IPS DF 19.7 (cell line): ENCODE measurements at places on chromosomes 1 and 21.
A peak's percentile ranks its signal among the peaks of the same experiment; 100 is the strongest.

GRCh38 chr1:9027307-9027706 is 1.1 kb upstream of the SLC2A7 start:
- DNase-seq = no peak

GRCh38 chr1:174258148-174258550 is 98.8 kb downstream of the RABGAP1L start:
- DNase-seq = peak; percentile 2

DNA sequence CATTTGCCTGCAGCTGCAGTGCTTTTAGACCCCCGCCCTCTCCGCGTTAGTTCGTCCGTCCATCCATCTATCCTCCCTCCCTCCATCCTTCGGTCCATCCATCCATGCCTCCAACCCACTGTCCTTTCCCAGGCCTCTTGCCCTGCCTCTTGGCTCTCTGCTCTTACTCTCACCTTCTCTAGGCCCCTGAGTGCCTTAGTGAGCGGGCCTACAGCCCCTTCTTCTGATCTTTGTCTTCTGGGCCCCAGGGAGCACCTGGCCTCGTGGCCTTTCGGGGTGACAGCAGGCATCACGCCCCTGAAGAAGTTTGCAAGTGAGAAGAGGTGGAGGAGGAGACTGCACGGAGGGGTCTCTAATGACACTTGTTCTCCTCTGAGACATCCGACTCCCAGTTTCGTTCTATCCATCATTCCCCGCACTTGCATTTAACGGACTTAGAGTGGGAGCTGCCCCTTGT is 842 bp downstream of the ATXN7L2 start:
- no peak for DNase-seq

GRCh38 chr1:214506972-214507431 is 44.4 kb downstream of the PTPN14 start:
- no peak for DNase-seq

GRCh38 chr1:203559523-203559922 is 65.6 kb downstream of the OPTC start:
- DNase-seq = no peak

- no peak for DNase-seq
Observed at GRCh38 chr1:183223467-183223866, 37.4 kb downstream of the LAMC2 start.

DNA sequence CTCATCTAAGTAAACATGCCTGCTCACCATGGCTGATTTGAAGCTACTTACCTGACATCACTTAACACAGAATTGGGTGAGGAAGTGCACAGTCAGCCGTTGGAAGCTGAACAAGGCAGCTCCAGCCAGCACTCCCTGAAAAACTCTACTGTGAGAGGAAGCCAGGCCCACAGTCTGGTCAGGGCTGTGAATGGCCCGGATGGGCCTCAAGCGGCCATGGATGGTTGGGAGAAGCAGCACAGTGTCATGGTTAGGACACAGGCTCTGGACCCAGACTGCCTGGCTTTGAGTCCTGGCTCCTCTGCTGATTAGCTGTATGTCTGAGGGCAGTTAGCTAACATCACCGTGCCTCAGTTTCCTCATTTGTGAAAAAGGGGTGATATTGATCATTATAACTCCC is 267.8 kb downstream of the GRIK3 start:
- no peak for DNase-seq

- DNase-seq = no peak
Observed at GRCh38 chr1:63147783-63148182, 174.6 kb upstream of the FOXD3 start.

- DNase-seq = no peak
Observed at GRCh38 chr1:173866413-173867115, 1.2 kb downstream of the GAS5 start.

DNA sequence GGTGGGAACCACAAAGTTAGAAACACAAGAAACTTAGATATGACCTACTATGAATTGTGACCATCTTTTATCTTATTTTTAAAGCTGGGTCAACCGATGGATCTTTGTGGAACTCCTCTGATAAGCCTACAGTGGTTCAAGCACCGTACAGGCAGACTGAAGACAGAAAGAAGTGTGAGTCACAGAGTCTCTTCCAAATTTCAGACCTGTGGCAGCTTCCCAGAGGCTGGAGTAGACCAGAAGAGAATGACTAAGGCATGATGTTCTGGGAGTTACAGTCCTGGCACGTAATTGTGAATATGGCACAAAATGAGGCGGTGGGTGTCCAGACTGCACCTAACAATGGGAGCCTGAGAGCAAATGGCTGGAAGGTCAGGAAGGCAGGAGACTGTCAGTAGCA is 70.0 kb downstream of the LMO4 start:
- no peak for DNase-seq

- DNase-seq = no peak
Observed at GRCh38 chr1:87202451-87202850, 126.2 kb upstream of the LMO4 start.

DNA sequence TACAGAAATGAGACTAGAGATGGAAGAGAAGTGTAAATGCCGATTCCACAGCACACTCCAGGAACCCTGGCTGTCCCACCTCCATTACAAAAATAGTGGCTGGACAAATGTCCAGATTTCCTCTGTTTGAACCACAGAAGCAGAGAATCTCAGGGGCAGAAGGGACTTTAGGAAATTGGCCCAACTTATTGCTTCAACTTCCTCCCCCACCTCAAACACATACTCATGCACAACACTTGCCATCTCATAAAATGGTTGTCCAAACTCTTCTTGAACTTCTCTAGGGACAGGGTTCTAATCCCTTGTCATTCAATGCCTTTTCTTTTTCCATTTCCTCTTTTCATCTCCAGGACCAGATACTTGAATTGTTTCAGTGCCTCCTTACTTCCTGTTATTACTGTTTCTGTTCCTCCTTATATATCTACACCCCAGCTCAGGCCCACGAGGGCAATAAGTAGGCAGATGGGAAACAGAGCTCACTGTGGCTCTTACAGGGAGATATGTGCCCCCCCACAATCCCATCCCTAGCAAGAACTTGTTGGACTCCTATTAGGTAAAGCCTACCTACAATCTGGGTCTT is 8.5 kb upstream of the B4GALT3 start:
- no peak for DNase-seq

DNA sequence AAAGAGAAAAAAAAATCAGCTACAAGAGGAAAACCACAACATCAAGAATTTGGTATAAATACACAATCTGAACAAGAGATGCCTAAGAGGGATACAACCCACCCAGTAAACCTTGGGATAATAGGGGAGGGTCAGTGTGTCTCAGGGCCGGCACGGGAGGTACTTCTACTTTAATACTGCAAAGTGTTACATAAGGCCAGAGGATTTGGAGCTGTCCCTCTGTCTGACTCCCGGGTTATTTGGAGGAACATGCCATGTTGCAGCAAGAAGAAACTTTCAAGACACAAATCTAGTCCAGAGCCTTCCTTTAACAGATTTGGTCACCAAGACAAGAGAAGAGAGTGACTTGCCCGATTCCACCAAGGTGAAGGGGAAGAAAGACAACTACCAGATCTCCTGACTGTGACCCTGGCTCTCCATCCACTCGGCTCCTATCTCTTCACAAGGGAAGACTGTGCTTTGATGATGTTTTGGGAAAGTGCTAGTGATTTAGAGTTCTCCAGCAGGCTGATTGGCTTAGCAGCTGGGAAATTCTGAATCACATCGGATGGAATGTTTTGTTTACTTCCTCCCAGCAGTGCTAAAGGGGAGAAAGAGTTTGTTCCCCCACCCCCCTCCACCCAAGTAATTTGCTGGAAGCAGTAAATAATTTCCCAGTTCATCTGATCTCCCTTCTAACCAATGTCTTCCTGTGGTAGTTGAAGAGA is 29.3 kb downstream of the SGIP1 start:
- peak; percentile 35 for DNase-seq

DNA sequence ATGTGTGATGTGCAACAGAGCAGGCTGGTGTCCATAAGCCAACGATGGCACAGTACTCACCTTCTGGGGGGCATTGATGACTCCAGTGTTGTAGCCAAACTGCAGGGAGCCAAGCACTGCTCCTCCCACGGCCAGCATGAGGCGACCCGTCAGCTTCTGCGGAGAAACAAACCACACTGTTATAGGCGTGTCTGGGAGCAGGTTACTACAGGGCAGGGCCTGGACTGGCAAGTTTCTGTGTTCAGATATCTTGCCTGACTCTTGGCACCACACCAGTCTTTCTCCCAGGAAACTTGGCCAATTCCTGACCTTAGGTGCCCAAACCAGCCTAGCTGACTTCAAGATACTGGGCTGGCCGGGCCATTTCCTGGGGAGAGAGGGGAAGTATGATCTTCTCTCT is 15.5 kb downstream of the SLC2A1 start:
- no peak for DNase-seq

DNA sequence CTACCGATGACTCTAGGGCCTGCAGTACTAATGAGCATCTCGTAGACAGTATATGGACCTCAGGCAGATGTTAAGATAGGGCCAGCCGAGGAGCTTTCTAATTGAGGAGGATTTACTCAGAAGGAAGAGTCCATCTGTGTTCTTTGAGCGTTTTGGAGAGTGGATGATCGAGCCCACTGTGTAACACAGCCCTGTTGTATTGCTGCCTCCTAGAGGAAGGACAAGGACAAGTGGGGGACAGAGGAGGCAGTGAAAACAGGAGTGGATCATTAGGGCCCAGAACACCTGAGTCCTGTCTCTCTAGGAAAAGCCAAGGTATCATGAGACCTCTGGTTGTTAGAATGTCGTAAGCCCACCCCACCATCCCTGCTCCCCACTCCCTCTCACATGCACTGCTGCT is 62.9 kb downstream of the TBX19 start:
- DNase-seq = no peak

- no peak for DNase-seq
Observed at GRCh38 chr1:99217599-99217998, 46.7 kb upstream of the PLPPR4 start.
